ENCODE measurements at places on chromosomes 5 and 9.

GRCh38 chr5:139651853-139652787 is 4.0 kb downstream of the CXXC5 start:
- peak; percentile 84 for DNase-seq

- DNase-seq, result no peak
These were observed 4.0 kb downstream of the NADK2 start for GRCh38 chr5:36237751-36238150.

DNA sequence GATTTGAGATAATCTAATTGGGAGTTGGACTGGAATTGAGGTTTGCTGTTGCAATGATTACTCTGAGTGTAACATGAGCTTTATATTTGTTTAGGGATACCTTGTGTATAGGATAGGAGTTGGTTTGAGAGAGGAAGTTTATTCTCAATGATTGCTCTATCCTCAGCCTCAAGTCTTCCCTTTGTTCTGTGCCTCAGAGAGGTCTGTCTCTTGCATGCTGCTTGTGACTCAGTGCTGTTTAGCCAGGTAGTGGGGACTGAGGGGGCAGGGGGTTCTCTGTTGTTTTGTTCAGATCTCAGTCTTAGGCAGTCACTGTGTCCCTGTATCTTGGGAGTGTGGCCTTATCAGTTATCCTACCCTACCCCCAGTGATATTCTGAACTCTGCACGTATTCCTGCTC is 192.1 kb downstream of the SPATA31D1 start:
- no peak for DNase-seq

GRCh38 chr9:785997-786396 is 55.5 kb upstream of the DMRT1 start:
- DNase-seq, result no peak

- no peak for DNase-seq
These were observed 27.3 kb downstream of the SARDH start for GRCh38 chr9:133710661-133711427.

GRCh38 chr5:158414780-158415179 is 555.8 kb upstream of the CLINT1 start:
- DNase-seq, result peak; percentile 85

- peak; percentile 75 for DNase-seq
These were observed 124.6 kb downstream of the ARHGAP26 start for GRCh38 chr5:142894749-142895148.

DNA sequence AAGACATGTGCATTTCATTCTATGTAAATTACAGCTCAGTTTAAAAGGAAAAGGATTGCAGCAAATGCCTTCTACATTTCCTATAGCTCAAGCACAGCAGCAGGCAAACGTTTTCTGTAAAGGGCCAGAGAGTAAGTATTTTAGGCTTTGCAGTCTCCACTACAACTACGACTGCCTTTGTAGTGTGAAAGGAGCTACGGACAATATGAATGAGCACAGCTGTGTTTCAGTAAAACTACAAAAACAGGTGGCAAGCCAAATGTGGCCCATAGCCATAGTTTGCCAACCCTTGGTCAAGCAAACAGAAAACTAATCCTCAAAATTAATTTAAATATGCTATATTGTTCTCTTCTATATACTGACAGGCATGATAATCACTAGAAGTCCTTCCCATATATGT is 7.2 kb downstream of the PTBP3 start:
- no peak for DNase-seq

DNA sequence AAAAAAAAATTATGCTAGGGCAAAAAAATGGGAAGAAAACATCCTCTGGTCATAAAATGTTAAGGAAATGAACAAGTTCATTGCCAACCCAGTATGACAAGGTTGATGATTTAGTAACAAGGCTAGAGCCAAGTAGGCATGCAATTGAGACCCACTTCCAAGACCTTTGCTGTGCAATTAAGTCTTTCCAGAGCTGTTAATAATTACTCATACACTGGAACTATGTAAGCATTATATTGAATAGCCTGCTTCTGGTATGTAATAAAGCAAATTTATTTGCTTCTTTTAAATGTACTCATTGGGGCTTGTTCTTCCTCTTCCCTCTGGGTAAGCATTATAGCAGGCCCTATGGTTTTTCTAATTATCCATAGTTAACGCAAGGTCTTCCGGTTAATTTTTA is 32.5 kb upstream of the SNAPC3 start:
- DNase-seq, result no peak

DNA sequence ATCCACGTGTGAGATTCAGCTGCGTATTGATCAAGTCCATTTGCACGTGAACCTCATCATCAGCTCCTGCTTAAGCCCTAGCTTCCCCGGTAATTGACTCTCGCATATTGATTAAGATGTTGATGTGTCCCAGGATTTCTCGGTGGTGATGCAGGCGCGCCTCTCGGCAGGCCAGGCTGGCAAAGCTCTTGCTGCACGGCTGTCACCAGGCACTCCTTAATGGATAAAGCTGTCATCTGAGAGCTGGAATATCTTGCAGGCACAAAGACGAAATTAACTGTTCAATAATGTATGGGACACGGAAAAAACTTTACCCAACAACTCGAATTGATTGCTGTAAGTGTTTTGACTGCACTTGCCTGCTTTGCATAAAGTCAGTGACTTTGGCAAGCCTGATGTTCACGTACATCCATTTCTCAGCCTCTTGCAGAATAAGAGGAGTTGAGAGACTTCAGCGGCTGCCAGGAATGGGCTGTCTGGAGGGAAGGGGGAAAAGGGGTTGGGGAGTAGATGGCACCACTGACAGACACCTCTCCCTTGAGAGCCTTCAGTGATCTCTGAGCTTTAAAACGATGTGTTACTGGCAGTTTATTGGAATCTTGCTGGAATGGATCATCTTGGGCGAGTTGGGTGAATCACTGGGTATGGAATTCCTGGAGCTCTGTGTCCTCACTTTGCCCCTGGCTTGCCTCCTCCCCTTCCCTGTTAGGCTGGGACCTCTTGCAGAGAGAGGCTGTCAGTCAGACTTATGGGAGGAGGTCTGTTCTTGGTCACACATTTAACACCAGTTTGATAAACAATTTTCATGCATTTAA is 650.3 kb downstream of the CCDC171 start:
- peak; percentile 97 for DNase-seq

- no peak for DNase-seq
These were observed 20.1 kb upstream of the ERBIN start for GRCh38 chr5:65906256-65906655.

DNA sequence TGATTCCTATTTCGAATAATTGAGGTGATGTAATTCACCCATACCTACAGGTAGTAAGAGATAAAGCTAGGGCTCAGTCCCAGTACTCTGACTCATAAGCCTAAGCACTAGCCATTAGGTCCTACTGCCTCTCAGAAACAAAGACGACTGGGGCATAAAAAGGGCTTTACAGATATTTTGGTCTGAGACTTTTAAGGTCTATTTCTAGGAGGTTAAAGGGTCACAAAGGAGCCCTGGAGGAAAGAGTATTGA is 69.8 kb downstream of the SGCD start:
- DNase-seq, result no peak

- no peak for DNase-seq
These were observed 24.4 kb downstream of the FAM163B start for GRCh38 chr9:133584559-133585476.

- DNase-seq, result peak; percentile 24
These were observed 90.6 kb downstream of the LMX1B start for GRCh38 chr9:126704157-126704891.

- no peak for DNase-seq
These were observed 120.5 kb downstream of the FEM1C start for GRCh38 chr5:115424030-115424429.

DNA sequence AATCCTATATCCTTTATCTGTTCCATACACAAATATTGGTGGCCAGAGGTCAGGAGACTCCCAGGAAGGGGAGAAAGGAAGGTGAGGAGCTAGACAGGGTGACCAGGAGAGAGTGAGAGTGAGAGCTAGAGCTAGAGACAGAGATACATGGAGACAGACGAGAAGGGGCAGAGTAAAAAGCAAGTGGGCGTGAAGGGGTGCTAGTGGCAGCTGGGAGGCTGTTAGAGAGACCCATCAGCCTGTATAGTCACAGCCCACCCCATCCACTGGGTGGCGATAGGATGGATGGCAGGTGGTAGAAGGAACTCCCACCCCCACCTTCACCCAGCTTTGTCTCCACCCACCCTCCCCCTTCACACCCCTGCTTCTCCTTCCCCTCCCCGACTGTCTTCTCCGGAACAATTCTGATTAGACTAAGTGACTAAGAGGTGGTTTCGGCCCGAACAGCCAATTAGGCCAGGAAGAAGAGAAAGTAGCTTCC is 32.8 kb downstream of the PCDH1 start:
- no peak for DNase-seq

DNA sequence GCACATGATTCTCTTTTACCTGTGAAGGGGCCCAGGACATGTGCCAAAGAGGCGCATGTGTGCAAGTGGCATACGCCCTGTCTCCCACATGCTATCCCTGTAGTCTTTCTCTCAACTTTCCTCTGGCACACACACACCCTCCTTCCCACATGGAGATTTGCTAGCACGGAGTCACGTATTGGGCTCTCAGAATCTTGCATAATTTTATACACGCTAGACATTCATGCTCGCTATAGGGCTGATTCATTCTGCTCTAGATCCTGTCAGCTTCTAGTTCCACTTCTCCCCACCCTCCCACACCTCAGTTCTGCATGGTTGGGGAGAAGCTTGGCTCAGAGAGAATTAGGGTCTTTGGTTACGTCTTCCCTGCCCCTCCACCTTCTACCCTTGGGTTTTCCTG is 72.8 kb downstream of the CD180 start:
- no peak for DNase-seq

DNA sequence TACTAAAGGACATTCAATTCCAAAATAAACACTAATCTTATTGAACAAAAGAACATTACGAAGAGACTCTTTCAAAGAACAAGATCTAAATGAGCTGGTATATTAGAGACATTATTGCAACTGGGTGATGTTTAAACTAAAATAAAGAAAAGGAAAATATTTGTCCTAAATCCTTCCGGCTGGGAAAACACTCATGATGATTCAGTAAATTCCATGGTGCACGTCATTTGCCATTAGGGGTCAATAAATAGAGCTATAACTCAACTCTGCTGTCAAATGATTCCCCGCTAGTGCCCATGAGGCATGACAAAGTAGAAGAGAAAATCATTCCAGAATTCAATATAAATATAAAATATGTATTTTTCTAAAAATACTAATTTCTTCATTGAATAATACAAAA is 565.5 kb upstream of the TUSC1 start:
- DNase-seq, result peak; percentile 83

DNA sequence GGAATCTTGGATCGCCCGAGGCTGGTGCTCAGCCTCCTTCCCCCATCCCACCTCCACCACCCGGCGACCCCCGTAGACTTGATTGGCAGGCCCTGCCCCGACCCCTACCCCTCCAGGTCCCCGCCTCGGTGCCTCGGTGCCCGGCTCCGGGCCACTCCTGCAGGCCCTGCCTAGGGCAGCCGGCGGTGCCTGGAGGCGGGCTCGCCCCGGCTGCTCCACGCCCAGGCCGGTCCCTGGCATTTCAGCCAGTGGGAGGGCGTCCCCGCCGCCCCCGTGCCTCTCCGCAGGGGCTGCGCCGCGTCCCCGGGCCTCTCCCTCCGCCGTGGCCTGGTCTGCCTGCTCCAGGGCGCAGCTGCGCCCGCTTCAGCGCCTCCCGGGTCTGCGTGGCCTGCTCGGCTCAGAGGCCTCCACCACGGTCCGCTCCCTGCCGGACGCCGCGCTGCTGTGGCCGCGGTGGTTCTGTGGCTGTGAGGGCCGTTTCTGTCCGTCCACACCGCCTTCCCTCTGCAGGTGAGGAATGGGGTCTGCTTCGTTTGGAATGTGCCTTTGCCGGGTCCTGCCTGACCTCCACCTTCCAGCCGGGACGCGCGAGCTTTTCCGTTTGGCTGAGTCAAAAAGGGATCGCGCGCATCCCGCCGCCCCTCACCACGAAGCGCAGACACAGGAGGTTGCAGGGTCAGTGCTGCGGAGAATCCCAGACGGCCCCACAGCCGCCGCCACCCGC is 48.3 kb upstream of the IRX4 start:
- no peak for DNase-seq

DNA sequence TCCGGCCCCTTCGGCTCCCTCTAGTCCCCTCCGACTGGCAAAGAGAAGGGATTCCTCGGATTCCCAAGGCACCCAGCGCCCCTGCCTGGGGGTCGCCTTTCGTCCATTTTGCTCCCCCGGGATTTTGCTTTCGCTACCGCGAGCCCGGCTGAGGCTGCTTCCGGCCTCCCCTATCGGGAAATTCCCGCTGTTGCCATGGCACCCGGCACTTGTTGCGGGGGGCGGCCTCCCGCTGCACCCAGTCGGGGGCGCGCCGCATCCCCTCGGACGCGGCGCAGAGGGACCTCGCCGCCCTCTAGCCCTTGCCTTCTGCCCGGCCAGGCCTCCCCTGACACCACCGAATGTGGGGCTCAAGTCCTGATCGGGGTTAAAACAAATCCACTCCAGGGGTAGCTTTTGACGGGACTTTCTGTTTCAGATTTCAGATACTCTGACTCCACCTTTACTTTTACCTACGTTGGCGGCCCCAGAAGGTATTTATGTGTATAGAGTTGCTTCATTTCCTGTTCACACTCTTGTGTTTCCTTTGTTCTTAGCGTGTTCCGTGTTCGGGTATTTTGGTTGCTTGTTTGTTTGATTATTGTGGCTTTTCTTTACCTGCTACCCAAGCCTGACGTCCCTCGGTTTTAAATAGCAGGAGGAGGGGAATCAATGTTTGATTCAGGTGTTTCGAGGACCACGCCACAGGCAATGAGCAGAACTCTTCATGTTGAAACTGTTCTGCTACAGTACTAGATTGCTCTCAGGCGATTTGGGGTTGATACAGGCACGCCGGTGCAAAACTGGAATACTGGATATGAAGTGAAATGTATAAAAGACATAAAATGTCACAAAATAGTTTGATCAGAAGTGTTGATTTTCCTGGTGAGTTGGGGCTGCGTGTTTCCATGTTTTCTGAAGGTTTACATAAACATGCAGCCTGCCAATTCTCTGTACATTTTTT is 1.5 kb downstream of the PARP8 start:
- DNase-seq, result peak; percentile 50

GRCh38 chr5:93635991-93636390 is 53.0 kb downstream of the NR2F1 start:
- DNase-seq, result no peak

DNA sequence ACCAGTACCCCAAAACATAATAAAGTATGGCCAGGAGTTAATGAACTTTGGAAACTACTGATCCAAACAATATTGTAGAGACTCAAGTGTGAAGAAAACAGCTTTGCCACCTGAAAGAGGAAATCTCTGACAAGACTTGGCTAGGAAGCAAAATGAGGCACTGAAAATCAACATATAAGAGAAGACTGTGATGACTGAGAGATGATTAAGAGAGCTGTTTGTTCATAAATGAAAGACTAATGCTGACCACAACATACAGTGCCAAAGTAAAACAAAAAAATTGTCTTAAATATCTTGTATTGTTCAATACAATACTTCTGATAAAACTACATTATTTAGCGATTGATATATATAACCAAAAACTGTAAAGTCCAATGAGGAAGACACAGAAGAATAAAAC is 7.2 kb downstream of the RC3H2 start:
- no peak for DNase-seq

- no peak for DNase-seq
These were observed 68.6 kb upstream of the IL17B start for GRCh38 chr5:149447373-149448367.

GRCh38 chr5:168988699-168989098 is 312.2 kb downstream of the SLIT3 start:
- DNase-seq, result no peak
